Stimulated activated CD4-positive, alpha-beta T cell treated with anti-CD3 and anti-CD28 coated beads, Interleukin-2, amount 100 ng/mL, for 4 hours (primary cell): ENCODE measurements at places on chromosomes 2 and 18.

DNA sequence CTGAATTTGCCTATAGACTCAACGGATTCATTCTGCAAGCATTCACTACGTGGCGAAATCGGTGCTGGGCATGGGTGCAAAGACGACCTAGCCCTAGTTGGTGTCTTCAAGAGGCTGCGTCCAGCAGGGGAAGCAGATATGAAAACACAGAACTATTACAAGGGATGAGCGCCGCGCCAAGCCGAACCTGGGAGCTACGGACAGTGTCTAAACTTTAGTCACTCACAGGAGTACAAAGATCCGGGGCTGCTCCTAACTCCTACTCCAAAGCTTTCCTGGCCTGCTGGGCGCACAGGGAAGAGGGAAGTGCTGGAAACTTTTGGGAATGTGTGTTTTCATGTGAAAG, 732 bp upstream of the ANXA4 start:
- peak; percentile 9 for DNase-seq

GRCh38 chr2:200757399-200757798, 54.3 kb upstream of the BZW1 start:
- no peak for DNase-seq

DNA sequence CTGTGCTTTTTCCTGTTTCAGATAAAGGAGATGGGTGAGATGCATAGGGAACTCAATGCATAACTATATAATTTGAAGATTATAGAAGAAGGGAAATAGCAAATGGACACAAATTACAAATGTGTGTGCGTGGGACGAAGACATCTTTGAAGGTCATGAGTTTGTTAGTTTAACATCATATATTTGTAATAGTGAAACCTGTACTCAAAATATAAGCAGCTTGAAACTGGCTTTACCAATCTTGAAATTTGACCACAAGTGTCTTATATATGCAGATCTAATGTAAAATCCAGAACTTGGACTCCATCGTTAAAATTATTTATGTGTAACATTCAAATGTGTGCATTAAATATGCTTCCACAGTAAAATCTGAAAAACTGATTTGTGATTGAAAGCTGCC, 16.4 kb upstream of the MSH2 start:
- DNase-seq: no peak

DNA sequence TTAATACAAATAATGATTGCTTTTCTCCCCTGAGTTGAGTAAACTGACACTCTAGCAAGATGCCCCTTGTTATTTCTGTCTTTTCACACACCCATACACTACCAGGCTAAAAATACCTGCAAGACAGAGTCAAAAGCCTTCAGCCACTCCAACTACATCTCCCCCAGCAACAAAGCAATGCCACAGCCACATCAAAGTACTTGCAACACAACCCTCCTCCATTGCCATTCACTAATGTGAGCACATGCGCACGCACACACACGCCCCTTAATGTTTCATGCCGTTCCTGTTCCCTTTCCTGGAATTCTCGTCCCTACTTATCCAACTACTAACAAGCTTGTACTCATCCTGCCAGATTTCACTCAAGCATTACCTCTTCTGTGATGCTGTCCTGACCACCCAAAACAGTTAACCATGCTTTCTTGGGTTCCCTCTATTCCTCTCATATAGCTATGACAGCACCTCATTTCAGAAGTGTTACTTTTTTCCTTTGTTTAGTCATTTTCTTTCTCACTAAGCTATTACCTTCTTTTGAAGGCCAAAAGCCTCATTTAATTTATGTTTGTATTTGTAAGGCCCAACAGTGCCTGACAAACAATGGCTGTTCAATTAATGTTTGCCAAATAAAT, 29.6 kb downstream of the SLC25A12 start:
- no peak for DNase-seq

DNA sequence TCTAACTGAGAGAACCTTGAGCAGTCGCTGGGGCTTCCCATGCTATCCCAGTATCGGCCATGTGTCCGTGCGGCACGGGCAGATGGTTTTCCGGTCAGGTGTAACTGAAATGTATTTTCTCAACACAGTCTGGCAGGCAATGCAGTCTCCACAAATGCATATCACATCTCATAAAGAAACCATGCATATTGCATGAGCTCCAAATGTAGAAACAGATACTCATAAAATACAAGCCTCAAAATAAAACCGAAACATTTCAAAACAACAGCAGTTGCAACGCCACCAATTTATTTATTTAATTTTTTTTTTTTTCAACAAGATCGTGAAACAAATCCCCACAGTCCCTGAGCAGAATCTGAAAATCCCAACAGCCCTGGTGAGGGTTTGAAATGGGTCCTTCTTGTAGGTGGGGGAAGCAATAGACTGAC, 299.4 kb downstream of the LPIN1 start:
- DNase-seq: no peak

- no peak for DNase-seq
These were observed 131.4 kb downstream of the SEPTIN10 start for GRCh38 chr2:109482361-109482861.

DNA sequence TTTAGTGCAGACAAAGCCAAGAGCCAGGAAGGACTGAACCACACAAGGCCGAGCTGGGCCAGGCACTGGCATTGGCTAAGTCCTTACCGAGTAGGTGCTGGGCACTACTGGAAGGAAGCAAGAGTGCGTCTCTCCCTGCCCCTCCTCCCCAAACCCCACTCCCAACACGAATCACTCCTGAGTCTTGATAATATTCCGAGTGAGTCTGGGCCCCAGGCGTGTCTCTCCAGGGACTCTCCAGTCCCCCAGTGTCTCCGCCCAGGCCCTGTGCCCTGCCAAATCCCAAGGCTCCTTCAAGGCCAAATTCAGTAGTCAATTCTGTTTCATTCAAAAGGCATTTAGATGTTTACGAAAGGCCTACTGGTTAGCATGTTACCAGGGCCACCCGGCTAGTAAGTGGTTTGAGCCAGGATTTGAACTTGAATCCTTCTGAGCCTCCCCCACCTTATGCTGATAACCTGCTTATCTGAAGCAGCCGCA, 82.8 kb downstream of the GLI2 start:
- no peak for DNase-seq

DNA sequence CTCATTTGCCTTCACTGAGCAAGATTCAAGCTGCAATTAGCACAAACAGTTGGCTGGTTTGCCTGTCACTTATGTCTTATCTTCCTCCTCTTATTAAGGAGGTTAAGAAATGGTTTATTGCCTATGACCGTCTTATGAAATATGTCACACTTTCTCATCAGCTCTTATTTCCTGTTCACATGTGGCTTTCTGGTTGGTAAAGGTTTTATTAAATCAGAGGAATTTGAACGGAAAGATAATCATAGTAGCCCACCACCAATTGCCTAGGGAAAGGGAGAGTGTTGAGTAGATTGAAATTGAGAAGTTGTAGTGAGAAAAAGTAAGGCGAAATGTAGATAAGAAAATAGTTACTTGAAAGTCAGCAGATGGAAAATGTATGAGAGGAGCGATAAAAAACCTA, 4.2 kb upstream of the IL1R1 start:
- DNase-seq: no peak

DNA sequence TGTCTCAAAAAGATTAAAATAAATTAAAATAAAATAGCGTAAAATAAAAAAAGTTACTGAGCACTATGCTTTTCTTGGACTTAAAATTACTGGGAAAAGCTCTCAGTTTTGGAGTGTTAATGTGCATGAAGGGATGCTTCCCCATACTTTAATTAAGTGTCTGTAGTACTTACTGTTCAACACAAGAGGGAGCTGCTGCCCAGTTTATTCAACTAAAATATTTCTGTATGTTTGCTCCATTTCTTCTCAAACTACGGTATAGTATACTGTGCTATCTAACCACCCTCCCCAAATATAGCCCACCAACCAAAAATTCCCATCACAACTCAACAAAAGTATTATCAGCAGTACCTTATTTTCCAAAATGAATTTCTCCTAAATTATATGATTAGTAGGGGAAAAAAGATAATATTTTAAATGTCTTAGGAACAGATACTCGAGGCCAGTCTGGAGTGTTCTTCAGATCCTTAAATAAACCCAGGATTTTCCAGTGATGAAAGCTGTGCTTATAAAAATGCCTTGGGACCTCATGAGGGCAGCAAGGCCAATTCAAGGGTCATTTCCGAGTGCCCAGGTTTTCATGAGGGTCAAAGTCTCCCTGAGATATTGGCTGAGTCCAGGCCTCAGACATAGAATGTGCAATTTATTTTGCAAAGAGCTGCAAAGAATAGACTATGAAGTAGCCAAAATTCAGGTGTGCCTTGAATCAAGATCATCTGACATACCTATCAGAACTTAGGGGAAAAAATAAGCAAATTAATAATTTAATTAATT, 64.1 kb downstream of the CHRNA1 start:
- no peak for DNase-seq

DNA sequence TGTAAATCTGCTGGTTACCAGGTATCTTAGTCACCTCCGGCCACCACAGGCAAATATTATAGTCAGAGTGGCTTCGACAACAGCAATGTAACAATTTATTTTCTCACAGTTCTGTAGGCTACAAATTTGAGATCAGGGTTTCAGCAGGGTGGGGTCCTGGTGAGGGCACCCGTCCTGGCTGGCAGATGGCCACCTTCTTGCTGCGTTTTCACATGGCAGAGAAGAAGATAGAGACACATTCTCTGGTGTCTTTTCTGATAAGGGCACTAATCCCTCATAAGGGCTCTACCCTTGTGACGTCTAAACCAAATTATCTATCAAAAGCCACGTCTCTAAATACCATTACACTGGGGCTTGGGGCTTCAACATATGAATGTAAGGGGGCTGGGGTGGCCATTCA, 843.2 kb upstream of the FANCL start:
- no peak for DNase-seq

GRCh38 chr2:25125976-25126375, 42.4 kb downstream of the POMC start:
- DNase-seq: no peak

DNA sequence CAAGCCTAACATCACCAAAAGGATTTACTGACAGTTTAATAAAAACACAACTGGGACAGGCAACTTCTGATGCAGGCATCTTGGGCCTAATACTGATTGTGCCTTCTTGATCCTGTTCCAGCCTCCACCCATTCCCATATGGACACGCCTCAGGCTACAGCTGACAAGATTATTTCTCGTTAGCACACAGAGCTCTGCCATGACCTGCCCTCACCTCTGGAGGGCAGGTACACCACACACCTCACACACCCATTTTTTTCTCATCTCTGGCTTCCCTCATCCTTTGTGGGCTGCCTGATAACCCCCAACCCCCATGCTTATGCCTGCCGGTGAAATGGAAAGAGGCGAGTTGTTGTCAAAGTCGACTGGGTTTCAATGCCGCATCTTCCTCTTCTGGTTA, 147.0 kb downstream of the ANTXR1 start:
- no peak for DNase-seq

GRCh38 chr2:169258045-169258601, 104.2 kb downstream of the LRP2 start:
- no peak for DNase-seq

GRCh38 chr2:197198890-197199289, 111.7 kb downstream of the ANKRD44 start:
- peak; percentile 75 for DNase-seq

- no peak for DNase-seq
These were observed 280.1 kb upstream of the STON1 start for GRCh38 chr2:48249631-48250473.

DNA sequence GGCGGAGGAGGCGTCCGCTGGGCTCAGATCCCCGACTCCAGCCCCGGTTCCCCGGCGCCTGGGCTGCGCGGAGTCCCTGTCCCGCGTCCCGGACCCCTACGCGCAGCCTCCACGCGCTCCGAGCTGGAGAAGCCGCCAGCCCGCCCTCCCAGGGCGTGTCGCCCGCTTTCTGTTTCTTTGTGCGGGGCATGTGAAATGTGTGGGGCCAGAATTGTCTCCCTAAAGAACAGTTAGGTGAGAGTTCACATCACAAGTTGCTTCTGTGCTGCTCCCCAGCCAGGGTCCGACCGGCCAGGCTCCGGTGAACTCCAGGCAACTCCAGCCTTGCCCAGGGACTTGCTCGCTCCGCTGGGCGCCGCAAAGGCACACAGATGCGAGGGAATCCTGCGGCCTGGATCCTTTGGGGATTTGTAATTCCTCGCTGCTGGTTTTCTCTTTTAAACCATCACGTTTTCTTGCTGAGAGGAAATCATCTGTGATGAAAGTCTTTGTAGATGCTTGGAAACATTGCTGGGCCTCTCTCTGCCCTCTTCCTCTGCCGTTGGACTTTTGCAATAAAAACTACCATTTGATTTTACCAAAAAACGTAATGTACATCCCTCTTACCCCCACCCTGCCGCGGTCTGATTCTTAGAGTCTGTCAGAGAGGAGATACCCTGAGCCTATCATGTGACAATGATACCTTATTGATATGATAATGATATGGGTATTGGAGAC, 631 bp downstream of the GYPC start:
- DNase-seq: peak; percentile 31

GRCh38 chr2:238166391-238167343, 7.9 kb downstream of the ERFE start:
- no peak for DNase-seq

GRCh38 chr2:160516547-160517365, 23.1 kb upstream of the RBMS1 start:
- DNase-seq: no peak

- DNase-seq: no peak
These were observed 84.0 kb downstream of the MYL12B start for GRCh38 chr18:3345885-3346284.

DNA sequence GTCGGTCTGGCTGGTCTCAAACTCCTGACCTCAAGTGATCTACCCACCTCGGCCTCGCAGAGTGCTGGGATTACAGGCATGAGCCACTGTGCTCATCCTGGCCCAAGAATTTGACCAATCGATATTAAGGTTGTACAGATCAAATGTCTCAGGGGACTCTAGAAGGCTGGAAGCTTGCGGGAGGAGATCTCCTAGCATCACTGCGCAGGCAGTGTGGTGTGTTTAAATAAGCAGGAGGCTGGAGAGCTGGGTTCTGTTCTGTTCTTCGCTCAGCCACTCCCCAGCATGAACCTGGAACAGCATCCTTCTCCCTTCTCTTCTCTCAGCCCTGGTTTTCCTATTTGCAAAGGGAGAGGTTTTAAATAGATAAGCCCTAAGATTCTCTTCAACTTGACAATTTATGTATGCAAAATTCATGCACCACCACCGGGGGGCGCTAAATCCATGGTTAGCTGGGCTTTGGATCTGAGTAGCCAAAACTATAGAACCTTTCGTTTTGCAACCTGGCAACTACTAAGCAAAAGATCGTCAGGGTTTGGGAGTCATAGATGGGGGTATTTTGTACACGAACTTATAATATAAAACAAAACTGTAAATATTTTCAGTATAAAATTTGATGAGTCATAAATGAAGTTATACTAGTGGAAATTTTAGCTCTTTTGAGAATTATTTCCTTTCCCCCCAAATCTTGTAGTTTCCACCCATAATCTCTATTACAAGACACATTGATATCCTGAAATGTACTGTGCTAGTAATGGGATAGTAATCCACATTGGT, 60.6 kb downstream of the SLC16A14 start:
- peak; percentile 73 for DNase-seq
